ENCODE measurements at places on chromosomes 13 and 19. TPM values are rescaled to one million over a fixed set of nuclear protein-coding genes. Genes with fewer than 3 reads are reported as not detected.

DNA sequence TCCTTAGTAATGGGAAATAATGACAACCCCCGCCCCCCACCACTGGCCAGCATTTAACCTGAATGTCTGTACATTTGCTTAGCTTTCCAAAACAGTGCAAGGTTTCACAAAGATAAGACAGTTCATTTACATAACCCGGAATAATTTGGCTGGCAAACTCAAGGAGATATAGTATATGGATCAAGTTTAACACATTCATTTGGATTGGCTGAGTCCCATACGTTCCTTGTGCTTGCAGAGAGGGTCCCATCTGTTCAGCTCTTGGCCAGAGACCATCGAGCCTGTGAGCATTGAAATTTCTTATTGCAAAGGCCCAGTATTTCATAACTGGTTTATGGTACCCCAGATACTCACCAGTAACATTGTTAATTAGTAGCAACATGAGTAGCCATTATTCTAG is 116.5 kb downstream of the GPC6 start:
- no peak for DNase-seq
- no peak overlapping the region for H3K4me3 ChIP-seq
- H3K36me3 ChIP-seq, result no peaks in the 10 kb centered on the region
- H3K4me1 ChIP-seq, result no peaks in the 10 kb centered on the region
- no peak overlapping the region for H3K27ac ChIP-seq
- H3K27me3 ChIP-seq, result no peaks in the 10 kb centered on the region

DNA sequence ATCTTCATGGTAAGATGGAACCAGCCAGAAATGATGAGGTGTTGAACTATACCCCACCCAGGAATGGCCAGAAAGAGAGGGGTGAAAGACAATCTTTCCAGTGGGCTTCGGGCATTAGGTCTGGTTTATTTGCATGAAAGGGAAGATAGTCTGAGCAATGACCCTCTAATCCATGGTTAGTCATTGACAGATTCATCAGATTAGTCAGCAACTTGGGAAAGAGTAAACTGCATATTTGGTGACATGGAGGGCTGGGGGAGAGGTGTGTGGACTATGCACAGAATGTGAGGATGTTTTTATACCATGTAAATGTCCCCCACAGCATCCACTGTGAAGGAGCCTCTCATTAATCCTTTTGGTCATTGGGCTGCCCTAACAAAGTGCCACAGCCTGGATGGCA is 30.1 kb upstream of the USP12 start:
- no peaks in the 10 kb centered on the region for H3K36me3 ChIP-seq
- H3K4me3 ChIP-seq, result no peak overlapping the region
- no peak for DNase-seq
- H3K4me1 ChIP-seq, result no peaks in the 10 kb centered on the region
- no peak overlapping the region for H3K27ac ChIP-seq

- H3K4me3 ChIP-seq, result no peak overlapping the region
- no peaks in the 10 kb centered on the region for H3K27me3 ChIP-seq
- H3K36me3 ChIP-seq, result peaks cover 33% of the 10 kb centered on the region
- H3K4me1 ChIP-seq, result peaks cover 37% of the 10 kb centered on the region
- H3K27ac ChIP-seq, result no peak overlapping the region
- no peak for DNase-seq
Observed at GRCh38 chr13:113205428-113205931, 3.0 kb downstream of the PCID2 start.

DNA sequence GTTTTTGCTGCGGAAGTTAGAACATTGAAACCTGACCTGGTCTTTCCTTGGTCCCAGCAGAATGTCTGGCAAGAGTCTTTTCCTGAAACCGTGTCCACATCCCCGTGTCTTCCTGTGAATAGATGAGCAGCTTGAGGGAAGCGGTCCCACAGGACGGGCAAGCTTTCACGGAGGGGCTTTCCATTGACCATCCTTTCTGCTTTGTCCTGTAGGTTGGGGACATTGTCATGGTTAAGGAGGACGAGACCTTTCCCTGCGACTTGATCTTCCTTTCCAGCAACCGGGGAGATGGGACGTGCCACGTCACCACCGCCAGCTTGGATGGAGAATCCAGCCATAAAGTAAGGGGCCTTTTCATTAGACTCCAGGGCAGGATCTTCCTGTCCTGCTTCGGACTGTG is 126.0 kb downstream of the ATP11A start:
- H3K4me3 ChIP-seq, result no peak overlapping the region
- no peak overlapping the region for H3K27ac ChIP-seq
- H3K27me3 ChIP-seq, result no peaks in the 10 kb centered on the region
- H3K36me3 ChIP-seq, result peaks cover 18% of the 10 kb centered on the region
- DNase-seq, result no peak

- H3K4me3 ChIP-seq, result no peak overlapping the region
- no peak for DNase-seq
- H3K27ac ChIP-seq, result no peak overlapping the region
- H3K36me3 ChIP-seq, result no peaks in the 10 kb centered on the region
- peaks cover 10% of the 10 kb centered on the region for H3K4me1 ChIP-seq
Observed at GRCh38 chr13:110812121-110812868, 98.8 kb downstream of the ING1 start.

DNA sequence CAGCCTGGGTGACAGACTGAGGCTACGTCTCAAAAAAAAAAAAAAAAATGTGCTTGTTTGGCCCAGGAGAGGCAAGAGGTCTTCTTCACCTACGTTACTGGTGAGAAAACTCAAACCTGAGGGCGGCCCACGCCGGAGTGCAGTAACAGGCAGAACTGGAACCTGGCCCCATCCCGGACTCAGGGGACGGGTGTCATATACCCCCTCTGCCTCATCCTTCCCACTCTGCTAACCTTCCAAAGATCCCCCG is 414 bp upstream of the ADAT3 start:
- no peak overlapping the region for H3K4me3 ChIP-seq
- peaks cover 50% of the 10 kb centered on the region for H3K4me1 ChIP-seq
- H3K36me3 ChIP-seq, result no peaks in the 10 kb centered on the region
- H3K27me3 ChIP-seq, result no peaks in the 10 kb centered on the region
- peak overlapping the region; percentile 43 for H3K27ac ChIP-seq

CACNA1A gene
- total RNA-seq, result 0.51 TPM

- H3K27ac ChIP-seq, result no peak overlapping the region
- DNase-seq, result no peak
- no peaks in the 10 kb centered on the region for H3K27me3 ChIP-seq
- H3K36me3 ChIP-seq, result no peaks in the 10 kb centered on the region
Observed at GRCh38 chr13:80508031-80508430, 167.1 kb upstream of the SPRY2 start.

DNA sequence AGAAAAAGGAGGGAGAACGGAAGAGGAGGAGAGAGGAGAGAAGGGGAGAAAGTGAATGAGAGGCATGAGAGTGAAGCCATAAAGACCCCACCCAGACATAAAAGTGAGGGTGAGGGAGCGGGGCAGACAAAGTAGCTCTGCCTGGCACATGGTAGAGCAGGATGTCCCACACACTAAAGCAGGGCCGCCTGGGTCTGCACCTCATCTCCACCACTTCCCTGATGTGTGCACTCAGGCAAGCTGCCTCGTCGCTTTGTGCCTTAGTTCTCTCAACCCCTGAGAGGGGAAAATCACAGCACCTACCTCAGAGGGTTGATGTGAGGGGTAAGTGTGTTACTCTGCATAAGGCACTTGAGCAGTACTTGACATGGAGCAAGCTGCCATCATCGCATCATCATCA is 488.1 kb downstream of the COG6 start:
- H3K4me3 ChIP-seq, result no peak overlapping the region
- H3K4me1 ChIP-seq, result peaks cover 27% of the 10 kb centered on the region
- no peak overlapping the region for H3K27ac ChIP-seq
- DNase-seq, result no peak

All from T-cell (primary cell).